Esophagus mucosa (tissue), 1 donor: ENCODE measurements at places on chromosomes 7 and 10. TPM values are rescaled to one million over a fixed set of nuclear protein-coding genes. Genes with fewer than 3 reads are reported as not detected.

- peak; percentile 20 for ATAC-seq
These were observed 549 bp upstream of the DDX50 start for GRCh38 chr10:68900427-68901104.

DNA sequence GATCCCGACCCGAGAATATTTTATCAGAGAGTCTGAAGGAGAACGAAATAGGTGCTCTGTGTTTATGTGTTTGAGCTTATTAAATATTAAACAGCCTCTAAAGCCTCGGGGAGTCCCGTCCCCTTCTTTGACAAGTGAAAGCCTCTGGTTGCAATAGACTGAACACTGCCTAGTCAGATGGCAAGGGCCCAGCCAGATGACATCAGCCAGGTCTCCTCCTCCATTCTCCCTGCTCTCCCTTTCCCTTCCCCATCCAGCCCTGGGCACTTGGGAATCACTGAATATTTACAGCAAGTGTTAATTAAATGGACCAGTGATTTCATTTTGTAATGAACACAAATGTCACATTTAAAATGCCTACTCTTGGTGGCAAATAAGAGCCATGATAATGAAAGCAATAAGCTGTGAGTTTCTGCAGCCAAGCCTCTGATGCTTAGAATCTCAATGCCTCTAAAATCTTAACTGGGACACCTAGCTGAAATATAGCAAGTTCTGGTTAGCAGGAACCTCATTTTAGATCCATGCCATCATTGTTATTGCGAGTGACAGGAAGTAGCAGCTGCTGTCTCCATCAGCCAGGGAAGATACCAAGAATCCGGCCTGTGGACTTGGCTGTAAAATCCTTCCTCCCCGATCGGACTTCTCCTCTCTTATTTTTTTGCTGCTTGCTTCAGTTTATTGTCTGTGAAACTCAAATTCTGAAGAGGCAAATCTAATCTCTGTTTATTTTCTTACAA lies 202.1 kb downstream of the PRPF18 start:
- ATAC-seq, result no peak

- peak; percentile 58 for ATAC-seq
These were observed 909 bp upstream of the CC2D2B start for GRCh38 chr10:95906677-95907455.

GRCh38 chr10:88027570-88027969 lies 164.1 kb downstream of the PTEN start:
- peak; percentile 22 for ATAC-seq

- ATAC-seq, result no peak
These were observed 99.0 kb upstream of the PITRM1 start for GRCh38 chr10:3271354-3272115.

GRCh38 chr7:100629117-100629716 lies 12.1 kb downstream of the TFR2 start:
- no peak for ATAC-seq

DNA sequence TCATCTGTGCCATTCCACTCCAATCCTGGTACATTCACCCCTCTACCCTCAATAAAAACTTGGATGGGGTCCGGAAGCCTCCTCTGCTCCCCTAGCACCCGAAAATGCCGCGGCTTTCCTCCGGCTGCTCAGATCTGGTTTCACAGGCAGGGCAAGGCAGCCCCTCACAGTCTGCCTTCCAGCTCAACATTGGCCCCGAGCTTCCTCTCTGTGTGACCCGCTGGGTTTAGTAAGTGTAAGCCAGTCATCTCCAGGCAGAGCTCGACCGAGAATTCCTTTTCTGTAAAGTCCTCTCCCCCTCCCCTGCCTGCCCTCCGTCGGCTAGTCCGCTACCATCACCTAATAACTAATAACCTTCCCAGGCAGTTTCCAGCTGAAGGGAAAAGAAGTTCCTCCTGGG lies 3.4 kb downstream of the INHBA start:
- no peak for ATAC-seq

GRCh38 chr7:98058186-98058585 lies 48.5 kb upstream of the LMTK2 start:
- peak; percentile 80 for ATAC-seq

DNA sequence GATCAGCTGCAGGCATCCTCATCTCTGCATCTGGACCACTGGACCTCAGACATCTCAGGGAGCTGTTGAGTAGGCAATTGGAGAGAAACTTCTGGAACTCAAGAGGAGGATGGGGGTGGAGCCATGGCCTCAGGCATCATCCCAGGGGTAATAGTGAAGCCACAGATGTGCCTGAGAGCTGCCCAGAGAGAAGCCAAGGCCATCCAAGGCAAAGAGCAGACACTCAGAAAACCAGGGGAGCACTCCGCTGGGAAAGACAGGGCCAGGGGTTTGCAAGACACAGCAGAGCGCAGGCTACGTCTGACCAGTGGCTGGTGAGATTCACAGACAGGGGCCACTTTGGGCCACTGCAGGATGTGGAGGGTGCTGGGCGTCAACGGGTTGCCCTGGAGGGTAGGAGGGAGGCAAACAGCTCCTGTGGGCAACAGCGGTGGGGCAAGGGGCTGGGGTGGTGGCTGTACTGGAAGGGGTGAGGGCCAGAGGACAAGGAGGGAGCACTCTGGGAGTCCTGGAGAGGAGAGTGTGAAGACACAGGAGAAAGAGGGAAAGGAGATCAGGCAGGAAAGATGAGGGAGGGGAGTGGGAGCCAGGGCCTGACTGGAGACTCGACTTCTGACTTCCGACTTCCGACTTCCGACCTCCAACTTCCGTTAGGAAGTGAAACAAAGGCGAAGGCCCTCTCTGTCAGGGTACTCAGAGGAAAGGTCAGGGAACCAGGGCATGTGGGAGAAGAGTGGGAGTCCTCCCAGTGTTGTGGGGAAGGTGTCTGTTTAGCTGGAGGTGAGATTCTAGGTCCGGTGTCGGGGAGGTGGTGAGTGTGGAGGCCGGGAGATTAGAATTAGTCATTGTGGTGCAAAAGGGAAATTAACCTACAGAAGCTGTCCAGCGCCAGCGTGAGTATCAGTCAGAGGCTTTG lies 69.7 kb upstream of the ANTXRL start:
- peak; percentile 14 for ATAC-seq

DNA sequence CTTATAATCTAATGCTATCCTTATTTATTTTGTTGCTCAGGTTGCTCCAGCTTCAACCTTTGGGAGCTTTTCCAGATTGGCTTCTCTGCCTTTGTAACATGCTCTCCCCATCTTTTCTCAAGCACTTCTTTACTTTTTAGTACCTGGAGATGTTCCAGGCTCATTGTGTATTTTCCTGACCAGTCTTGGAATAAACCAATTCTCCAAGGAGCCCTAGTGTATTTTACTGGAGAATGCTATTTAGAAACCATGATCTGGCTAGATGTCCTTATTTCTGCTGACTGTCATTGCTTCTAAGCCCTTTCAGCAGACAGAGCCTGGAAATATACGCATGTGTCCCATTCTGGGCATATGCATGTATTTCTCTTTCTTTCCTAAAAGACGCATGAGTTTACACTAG lies 95.7 kb downstream of the EMX2 start:
- no peak for ATAC-seq

- ATAC-seq, result no peak
These were observed 638.2 kb upstream of the FZD8 start for GRCh38 chr10:36280321-36280741.

- no peak for ATAC-seq
These were observed 62.0 kb upstream of the ST8SIA6 start for GRCh38 chr10:17516376-17516775.

- no peak for ATAC-seq
These were observed 60.9 kb downstream of the TMEM270 start for GRCh38 chr7:73921623-73922528.

GRCh38 chr10:108598831-108599230 lies 1324.5 kb downstream of the XPNPEP1 start:
- ATAC-seq, result no peak

GRCh38 chr10:96670786-96671185 lies 49.5 kb downstream of the PIK3AP1 start:
- no peak for ATAC-seq

- ATAC-seq, result no peak
These were observed 924 bp downstream of the BMPR1A start for GRCh38 chr10:86757113-86757972.

DNA sequence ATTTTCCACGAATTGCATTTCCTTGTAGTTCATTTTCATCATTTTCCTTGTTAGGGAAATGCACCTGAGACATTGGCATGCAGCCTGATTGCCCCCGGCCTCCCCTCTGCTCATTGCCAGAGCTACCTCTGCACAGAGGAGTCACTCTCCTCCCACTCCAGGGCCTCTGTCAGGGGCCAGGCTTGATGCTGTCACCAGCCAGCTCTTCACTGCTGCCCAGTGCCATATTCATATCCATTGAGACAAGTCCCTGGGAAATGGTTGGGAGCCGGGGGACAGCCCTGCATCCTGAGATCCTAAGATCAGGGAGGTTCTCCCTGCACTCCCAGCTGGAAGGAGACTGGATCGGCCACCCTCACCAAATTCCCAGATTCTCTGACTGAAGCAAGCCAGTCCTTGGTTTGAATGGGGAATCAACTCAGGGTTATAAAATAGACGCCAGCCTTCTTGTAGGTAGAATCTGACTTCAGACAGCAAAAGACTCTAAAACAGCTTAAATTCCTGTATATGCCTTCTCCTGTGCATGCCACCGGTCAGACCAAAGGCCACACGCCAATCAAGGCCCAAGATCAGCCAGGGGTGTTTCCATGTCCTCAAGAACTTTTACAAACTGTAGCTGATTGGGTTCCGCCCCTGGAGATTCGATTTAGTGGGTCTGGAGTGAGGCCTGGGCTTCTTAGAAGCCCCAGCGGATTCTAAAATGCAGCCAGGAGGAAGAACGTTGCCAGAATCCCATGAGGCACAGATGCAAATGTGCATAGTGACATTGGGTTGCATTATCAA lies 86.5 kb downstream of the PARP12 start:
- no peak for ATAC-seq

- ATAC-seq, result no peak
These were observed 361.5 kb upstream of the LRRTM3 start for GRCh38 chr10:66564287-66564686.

- ATAC-seq, result no peak
These were observed 266.6 kb downstream of the DNAJB9 start for GRCh38 chr7:108836256-108836655.

DNA sequence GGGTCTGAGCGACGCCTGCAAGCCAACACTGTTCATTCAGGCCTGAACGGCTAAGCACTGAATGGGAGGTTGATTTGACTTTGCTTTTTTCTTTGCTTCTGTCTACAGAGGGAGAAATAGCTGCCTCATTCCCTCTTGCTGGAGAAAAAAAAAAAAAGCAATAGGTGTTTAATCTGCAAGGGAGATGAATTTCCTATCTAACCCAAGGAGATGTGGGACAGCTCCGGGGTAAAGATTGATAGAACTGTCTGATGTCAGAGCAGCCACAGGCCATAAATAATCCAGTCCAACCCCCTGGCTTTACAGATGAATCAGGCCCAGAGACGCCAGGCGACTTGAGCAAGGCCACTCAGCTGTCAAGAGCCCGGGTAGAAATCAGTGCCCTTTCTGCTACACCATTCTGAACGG lies 168.0 kb downstream of the ARHGAP12 start:
- ATAC-seq, result no peak

- ATAC-seq, result no peak
These were observed 6.7 kb upstream of the MNX1 start for GRCh38 chr7:157017149-157017548.

DNA sequence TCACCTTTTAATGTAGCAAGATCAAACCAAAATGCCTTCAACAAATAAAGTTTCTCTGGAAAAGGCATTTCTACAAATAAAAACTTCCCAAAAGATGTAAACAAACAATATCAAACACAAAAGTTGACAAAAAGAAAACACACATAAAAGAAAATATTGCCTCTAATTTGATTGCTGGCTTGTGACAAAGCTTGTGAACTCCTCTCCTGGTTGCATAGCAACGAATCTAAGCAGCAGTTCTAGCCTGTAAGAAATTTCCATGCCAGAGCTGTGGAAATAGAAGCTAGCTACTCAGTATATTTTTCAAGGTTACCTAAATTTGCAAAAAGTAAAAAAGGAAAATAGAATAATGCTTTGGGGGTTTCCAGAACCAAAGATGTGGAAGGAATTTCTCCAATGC lies 173.9 kb upstream of the CDK1 start:
- no peak for ATAC-seq

DNA sequence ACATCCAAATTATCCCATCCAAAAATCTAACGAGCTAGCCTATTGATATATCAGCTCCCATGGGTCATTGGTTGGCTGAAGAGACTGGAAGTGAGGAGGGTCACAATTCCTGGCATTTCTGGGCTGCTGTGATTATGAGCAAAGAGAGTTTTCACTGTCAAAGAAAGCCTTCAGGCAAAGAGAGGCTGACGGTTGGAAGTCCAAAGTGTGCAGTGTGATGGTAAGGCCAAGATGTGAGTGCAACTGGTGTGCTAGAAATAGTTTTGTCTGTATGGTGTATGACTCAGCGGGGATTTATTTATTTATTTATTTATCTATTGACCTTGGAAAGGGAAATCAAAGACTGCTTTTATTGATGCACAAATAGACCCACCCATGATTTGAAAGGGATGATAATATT lies 75.0 kb downstream of the AASS start:
- ATAC-seq, result no peak

- no peak for ATAC-seq
These were observed 280.6 kb downstream of the GFRA1 start for GRCh38 chr10:115992236-115992986.

- no peak for ATAC-seq
These were observed 33.6 kb downstream of the GSAP start for GRCh38 chr7:77382532-77382931.

GRCh38 chr10:89163265-89163995 lies 43.7 kb downstream of the CH25H start:
- ATAC-seq, result peak; percentile 76

DNA sequence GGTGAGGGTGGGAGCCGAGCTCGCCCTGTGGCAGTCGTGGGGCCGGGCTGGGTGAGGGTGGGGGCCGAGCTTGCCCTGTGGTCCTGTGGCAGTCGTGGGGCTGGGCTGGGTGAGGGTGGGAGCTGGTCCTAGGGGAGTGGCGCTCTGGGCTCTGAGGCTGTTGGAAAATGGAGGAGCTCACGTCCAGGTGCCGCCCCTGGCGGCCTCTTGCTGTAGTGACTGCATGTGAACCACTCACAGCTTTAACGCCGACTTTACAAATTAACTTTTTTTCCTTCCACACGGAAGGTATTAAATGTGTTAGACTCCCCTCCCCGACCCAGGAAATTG lies 312.6 kb downstream of the WDR37 start:
- ATAC-seq, result no peak

UBTD1 gene
- total RNA-seq, result 5.1 TPM

TEX36 gene
- total RNA-seq, result not detected

RBAK gene
- total RNA-seq, result 9.9 TPM

MOGAT3 gene
- not detected for total RNA-seq

LBX1 gene
- total RNA-seq, result not detected

EPHB6 gene
- total RNA-seq, result 18.1 TPM

ANKRD1 gene
- 0.24 TPM for total RNA-seq

ZNF425 gene
- 1.9 TPM for total RNA-seq

SLC39A12 gene
- total RNA-seq, result 0.08 TPM

AGR3 gene
- not detected for total RNA-seq

COL13A1 gene
- 0.92 TPM for total RNA-seq
